Mesenteric fat pad (tissue), 1 donor: ENCODE measurements at places on chromosomes 2 and 18. TPM values are rescaled to one million over a fixed set of nuclear protein-coding genes. Genes with fewer than 3 reads are reported as not detected.

CD8B gene
- total RNA-seq: 0.67 TPM

SMAD7 gene
- total RNA-seq: 56.2 TPM

CXCR4 gene
- 13.2 TPM for total RNA-seq

PLCL1 gene
- 3.6 TPM for total RNA-seq

FAM136A gene
- total RNA-seq: 25.9 TPM

SPIRE1 gene
- total RNA-seq: 39.8 TPM
